ENCODE measurements at places on chromosomes 3 and 15. TPM values are rescaled to one million over a fixed set of nuclear protein-coding genes. Genes with fewer than 3 reads are reported as not detected.

The LEKR1 gene
- total RNA-seq, result 0.81 TPM

The PDZRN3 gene
- total RNA-seq, result 108 TPM

The SLC12A8 gene
- total RNA-seq, result 9.7 TPM

The GMPS gene
- total RNA-seq, result 38.5 TPM

The PIK3CB gene
- total RNA-seq, result 7.9 TPM

The SPTBN5 gene
- total RNA-seq, result 0.73 TPM

The SCN5A gene
- total RNA-seq, result 0.24 TPM

The NANOGP8 gene
- not detected for total RNA-seq

Measured in hair follicle dermal papilla cell (primary cell).